ENCODE measurements at places on chromosomes 2 and 18. TPM values are rescaled to one million over a fixed set of nuclear protein-coding genes. Genes with fewer than 3 reads are reported as not detected.

NCKAP1 gene
- 155 TPM for polyA plus RNA-seq

LRP1B gene
- polyA plus RNA-seq, result 25.5 TPM

CNTNAP5 gene
- 40.2 TPM for polyA plus RNA-seq

CERKL gene
- not detected for polyA plus RNA-seq

NAT8 gene
- polyA plus RNA-seq, result not detected

SIX3 gene
- polyA plus RNA-seq, result not detected

R3HDM1 gene
- 39.0 TPM for polyA plus RNA-seq

AFF3 gene
- polyA plus RNA-seq, result 6.4 TPM

TNFRSF11A gene
- 3.4 TPM for polyA plus RNA-seq

GPR75 gene
- 1.5 TPM for polyA plus RNA-seq
